Left lung (tissue), 14 donors: ENCODE measurements at places on chromosomes 4 and X.
A peak's percentile ranks its signal among the peaks of the same experiment; 100 is the strongest.

DNA sequence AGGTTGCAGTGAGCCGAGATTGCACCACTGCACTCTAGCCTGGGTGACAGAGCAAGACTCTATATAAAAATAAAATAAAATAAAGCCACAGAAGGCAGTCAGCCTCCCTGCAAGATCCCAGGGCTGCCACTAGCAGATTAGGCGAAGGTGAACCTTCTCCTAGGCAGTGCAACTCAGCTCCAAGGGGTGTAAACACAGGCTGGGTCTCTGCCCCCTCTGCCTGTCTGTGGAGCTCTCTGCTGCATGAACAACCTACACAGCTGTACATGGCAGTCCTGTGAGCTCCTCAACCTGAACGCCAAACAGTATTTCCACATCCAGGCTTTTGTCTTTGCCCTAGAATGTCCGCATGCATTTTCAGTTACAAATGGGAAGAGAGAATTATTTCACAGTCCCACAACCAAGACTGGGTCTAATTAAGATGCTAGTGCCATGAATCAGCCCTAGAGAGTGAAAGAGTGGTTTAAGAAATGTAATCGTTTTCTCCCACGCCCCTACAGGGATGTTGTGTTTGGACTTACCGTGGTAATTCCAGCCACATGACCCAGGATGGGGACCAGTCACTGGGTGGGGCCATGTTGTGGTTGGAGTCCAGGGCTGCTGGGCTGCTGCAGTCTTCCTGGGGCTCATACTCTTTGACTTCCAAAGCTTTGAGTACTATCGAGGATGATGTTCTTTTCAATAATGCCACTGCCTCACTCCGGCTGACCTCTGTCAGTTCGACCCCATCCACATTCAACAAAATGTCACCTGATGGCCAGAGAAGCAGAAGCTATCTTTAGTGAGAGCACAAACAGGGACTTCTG is 99.0 kb downstream of the FIP1L1 start:
- no peak for DNase-seq

- DNase-seq = no peak
Observed at GRCh38 chr4:6229671-6230501, 29.5 kb upstream of the JAKMIP1 start.

DNA sequence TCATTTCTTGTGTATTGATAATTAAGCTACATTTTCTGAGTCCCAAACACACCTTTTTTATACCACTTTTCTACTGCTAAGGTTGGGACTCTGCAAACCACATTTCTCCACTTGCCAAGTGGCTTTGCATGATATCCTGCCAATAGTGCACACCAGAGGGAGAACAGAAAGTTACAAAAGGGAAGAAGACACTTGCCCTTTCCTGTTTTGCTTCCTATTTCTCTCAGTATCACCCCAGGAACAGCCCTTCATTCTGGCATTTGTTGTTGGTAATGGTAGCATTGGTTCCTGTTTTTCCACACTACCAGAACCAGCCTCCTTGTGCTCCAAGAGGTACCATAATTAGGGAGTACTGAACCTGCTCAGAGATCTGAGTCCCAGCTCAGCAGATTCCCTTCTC is 87.1 kb downstream of the HDX start:
- DNase-seq = no peak

- no peak for DNase-seq
Observed at GRCh38 chrX:21171181-21171580, 203.0 kb upstream of the CNKSR2 start.

DNA sequence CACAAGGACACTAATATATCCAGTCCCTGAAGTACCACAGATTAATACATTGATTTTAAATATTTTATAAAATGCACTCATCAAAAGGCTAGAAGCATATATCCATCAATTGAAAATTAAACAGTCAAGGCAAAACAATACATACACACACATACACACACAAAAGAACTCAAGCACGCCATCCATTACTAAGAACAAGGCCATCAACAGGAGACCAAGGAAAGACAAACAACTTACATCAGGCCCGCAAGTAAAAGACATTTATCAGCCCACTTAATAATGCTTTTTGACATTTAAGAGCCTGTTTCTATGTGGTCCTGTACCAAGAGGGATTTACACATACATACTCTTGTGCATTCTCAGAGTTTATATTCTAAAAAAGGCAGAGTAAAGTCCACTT is 50.0 kb upstream of the ZNF827 start:
- no peak for DNase-seq

GRCh38 chr4:24040811-24041210 is 151.0 kb upstream of the PPARGC1A start:
- DNase-seq = peak; percentile 38

DNA sequence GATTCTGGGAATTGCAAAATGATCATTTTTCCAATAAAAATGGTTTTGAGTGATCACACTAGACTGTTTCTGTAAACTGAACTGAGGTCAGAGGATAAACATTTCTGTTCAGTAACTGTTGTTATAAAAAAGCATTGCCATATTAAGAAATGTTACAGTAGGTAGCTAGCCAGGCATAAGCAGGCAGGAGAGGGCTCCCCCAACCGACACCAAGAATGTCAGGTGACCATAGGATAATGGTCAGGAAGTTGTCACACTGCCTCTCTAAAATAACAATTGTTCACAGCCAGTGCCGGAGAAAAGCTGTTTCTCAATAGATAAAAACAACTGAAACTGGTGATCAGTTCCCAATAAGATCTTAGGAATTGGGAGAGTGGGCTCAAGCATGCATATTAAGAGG is 306.2 kb upstream of the SLIT2 start:
- DNase-seq = no peak
